ENCODE measurements at places on chromosomes 6 and 20.

GRCh38 chr6:41929924-41930323, 8.6 kb downstream of the BYSL start:
- DNase-seq: no peak

DNA sequence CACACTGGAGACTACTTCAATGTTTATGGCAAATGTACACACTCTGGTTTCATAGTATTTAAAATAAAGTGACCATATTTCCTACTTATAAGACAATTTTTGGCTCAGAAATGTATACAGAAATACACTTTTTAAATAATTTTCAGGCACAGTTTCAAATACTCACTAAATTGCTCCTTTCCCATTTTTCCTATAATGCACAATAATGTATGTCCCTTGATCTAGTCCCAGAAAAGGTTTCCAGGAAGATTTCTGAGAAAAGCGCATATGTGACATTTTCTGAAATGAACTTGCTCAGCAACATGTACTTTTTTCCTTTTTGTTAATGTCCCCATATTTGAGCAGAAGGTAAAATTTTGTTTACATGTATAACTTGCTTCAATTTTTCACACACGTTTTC, 591.4 kb downstream of the CD109 start:
- DNase-seq: no peak

GRCh38 chr6:16168858-16169257, 40.0 kb downstream of the MYLIP start:
- DNase-seq: peak; percentile 69

DNA sequence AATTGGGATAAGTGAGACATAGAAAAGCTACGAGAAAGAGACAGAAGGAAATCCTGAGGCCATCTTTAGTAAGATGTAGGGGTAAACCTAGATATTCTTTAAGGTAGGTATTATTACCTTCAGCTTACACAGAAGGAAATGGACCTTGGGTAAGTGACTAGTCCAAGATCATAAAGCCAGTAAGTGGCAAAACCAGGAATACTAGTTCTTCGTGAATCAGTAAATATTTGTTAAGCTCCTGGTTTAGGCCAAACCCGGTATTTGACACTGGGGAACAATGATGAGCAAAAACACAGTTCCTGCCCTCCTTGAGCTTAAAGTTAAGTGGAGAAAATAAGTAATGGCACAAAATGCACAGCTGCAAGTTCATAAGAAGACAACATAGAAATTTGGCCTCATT, 5.3 kb downstream of the TRIM39 start:
- no peak for DNase-seq

DNA sequence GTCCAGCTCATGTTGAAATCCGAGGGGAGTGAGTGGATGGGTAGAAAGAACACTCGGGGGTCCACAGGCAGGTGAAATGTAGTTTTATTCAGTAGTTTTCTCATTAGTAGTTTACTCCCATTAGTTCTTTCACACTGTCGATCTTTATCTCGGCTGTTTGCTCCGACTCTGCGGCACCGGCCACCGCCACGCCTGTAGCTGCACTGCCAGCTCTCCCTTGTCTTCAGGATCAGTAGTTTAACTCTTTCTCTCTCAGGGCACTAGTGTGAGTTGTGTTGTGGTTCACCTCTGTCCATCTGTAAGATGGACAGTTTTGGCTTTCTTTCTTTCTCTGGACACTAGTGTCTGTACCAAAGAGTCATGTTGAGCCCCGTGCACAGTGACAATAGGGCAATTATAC, 195.7 kb downstream of the LMBRD1 start:
- DNase-seq: no peak

DNA sequence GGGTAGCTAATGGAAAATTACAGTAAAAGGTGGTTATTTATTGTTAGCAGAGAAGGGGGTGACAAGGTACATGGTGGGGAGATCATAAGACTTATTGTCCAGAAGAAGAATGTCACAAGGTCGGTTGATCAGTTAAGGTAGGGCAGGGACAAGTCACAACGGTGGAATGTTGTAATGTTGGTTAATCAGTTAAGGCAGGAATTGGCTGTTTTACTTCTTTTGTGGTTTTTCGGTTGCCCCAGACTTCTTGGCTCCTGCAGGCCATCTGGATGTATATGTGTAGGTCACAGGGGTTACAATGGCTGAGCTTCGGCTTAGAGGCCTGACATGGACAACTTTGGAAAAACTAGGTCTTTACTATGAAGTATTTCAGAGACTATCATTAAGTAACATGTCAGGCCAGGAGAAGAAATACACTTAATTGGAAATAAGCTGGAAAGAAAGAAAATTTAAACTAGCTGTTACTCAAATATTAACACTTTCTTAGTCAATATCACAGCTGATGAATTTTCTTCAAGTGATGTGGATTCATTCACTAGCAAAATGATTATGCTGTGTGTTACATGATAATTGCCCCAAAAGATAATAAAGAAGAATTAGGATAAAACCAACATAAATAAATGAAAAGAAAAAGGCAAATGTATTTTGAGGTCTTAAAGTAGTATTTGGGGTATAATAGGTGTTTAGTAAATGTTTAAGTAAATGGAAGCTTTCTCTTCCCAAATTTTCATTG, 4.4 kb downstream of the AIG1 start:
- no peak for DNase-seq

DNA sequence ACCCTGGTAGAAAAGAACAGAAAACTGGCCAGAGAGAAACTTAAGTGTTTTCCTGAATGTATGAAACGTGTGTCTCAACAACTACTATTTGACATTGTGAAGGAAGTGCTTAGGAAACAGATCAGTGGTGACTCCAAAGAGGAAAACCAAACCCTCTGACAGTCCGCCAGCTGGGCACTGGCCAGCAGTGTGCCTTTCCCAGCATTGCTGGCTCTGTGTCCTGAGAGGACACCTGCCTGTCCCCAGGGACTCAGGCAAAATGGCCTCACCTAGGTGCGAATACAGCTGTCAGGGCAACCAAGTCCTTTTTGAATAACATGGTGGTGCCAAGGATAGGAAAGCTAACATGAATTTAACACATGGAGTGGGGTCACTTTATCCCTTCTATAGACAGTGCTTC, 72.5 kb downstream of the NDUFAF5 start:
- DNase-seq: no peak

DNA sequence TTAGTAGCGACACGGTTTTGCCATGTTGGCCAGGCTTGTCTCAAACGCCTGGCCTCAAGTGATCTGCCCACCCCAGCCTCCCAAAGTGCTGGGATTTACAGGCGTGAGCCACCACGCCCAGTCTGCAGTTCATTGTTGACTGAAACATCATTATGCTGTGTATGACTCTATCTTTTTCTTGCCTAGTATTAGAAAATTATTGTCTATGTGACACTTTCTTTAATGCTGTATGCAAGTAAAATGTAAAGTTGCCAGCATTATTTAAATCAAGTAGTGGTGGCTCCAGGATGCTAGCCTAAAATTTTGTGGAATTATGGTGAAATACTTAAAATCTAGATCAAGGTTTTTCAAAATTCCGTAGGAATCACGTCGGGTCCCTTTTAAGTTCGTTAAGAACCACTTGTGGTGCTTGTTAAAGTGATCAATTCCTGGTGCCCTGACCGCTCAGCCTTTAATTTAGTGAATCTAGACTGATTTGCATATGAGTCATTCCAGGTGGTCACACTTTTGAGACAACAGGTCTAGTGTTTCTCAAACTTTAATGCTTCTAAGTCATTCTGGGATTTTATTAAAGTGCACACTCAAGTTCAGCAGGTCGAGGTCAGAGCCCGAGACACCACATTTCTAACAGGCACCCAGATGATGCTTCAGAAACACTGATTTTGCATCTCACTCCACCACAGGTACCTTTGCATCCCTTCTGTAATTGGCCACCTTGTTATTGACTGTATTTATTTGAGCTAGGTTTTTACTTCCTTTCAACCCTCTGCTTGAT, 132.6 kb upstream of the MTHFD1L start:
- no peak for DNase-seq

DNA sequence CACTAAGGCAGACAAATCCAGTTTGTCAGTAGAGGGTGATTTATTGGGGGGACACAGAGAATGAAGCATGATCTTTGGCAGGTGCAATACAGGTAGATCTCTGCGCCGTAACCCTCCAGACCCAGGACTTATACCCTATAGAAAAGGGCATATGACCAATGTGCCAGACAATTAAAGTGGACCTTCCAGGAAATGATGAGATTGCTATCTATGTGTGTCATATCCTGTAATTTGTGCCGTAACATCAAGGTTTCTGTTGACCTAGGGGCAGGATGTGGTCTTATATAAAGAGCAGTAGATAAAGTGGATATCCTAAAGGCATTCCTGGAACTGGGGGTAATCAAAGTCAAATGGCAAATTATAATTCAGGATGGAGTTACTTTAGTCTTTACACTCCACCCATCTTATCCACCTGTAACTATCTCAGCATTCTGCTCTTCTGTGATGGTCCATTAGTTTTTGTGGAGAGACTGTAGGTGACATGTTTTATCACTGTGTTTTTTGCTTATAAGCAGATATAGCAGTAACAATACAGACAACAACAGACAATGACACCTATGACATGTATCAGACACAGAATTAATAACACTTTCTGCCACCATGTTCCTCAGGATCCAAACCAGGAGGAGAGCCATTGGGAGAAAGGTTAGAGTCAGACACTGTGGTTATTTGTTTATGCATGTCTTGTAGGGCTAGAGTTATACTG, 43.1 kb upstream of the ZNF337 start:
- no peak for DNase-seq

- DNase-seq: no peak
Observed at GRCh38 chr6:72588155-72588554, 33.7 kb upstream of the KCNQ5 start.

- DNase-seq: peak; percentile 3
Observed at GRCh38 chr6:163147994-163148393, 266.5 kb upstream of the QKI start.

GRCh38 chr6:124714728-124715127, 247.5 kb upstream of the RNF217 start:
- DNase-seq: peak; percentile 56

DNA sequence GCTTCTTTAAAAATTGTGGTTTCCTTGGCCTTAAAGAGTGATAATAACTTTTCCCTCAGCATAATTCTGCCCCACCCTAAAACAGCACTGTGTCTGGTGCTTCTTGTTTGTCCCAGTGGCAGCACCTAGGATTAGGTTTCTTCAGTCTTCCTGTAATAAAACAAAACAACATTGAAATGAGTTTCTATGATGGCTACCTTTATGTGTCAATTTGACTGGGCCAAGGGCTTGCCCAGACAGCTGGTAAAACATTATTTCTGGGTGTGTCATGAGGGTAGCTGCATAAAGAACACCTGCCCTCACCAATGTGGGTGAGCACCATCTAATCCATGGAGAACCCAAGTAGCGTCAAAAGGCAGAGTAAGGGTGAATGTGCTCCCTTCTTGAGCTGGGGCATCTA, 117.8 kb downstream of the QRSL1 start:
- no peak for DNase-seq

- DNase-seq: no peak
Observed at GRCh38 chr6:101263596-101263995, 129.9 kb upstream of the GRIK2 start.

- no peak for DNase-seq
Observed at GRCh38 chr20:51223183-51223720, 200.3 kb upstream of the KCNG1 start.

DNA sequence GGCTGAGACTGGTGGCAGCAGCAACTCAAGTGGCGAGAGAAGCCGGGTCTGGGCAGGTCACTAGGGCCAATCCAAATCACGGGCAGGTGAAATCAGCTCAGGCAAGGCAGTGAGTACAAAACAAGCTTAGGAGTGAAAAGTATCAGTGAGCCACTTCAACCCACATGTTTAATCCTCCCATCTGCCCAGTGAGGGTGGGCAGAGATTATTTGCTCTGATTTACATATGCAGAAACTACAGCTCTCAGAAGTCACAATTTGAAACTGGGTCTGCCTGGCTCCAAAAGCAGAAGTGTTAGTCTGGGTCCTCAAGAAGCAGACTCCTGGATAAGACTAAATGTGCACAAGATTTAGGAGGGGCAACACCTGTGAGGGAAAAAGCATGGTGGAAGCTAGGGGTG, 173.7 kb upstream of the LRFN2 start:
- no peak for DNase-seq

DNA sequence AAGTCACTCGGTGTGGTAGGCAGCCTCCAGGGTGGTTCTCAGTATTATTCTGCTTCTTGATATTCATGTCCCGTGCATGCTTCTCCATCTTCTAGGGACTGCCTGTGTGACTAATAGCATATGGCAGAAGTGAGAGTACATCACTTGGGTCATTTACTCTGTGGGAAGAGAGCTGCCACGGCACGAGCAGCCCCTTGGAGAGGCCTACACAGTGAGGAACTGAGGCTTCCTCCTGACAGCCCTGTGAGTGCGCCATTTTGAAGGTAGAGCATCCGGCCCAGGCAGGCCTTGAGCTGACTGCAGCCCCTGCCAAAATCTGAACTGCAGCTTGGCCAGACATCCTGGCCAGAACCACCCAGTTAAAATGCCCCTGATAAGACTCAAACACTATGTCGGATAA, 17.3 kb upstream of the MCUR1 start:
- no peak for DNase-seq

GRCh38 chr20:48724382-48724781, 103.4 kb downstream of the PREX1 start:
- DNase-seq: no peak

- no peak for DNase-seq
Observed at GRCh38 chr6:168064226-168064807, 14.7 kb downstream of the FRMD1 start.

DNA sequence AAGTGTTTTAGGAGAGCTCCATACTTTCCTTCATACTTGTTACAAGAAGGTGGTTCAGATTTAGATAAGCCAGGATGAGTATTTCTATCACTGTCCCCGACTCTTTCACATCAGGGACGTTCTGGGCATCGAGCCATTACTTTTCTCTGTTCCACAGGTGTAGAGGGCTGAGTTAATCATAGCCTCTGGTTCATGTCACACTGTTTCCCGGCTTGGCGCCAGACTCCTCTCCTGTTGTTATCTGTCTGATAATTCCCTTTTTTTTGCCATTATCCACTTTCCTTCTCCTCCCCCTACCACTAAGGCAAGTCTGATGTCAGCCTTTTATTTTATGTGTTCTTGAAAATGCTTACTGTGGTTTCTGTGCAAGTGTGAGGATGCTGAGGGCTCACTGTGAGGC, 593.4 kb downstream of the UTRN start:
- no peak for DNase-seq

- no peak for DNase-seq
Observed at GRCh38 chr6:13788820-13789219, 25.5 kb downstream of the MCUR1 start.

- DNase-seq: no peak
Observed at GRCh38 chr20:24321973-24322372, 147.5 kb upstream of the SYNDIG1 start.

DNA sequence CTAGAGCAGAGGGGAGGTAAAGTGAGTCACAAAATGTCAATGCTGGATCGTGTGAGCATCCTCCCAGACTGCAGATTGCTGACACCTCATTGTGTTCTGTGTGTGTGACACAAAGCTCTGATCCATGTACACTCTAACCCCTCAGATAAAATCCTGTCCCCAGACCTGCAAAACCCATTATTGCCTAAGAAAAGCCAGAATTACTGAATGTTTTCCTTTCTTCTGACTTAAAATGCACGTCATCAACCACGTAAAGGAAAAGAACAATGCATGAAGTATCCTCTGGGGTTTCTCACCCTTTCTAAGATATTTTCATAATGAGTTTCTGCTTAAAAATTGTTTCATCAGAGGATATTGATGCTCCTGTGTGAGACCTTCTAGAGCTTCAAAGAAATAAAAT, 218.0 kb upstream of the PREP start:
- no peak for DNase-seq

Data from NCI-H2171 treated with DMSO at 0.1 percent for 48 hours (cell line).